ENCODE measurements at places on chromosomes 12 and 14.
A peak's percentile ranks its signal among the peaks of the same experiment; 100 is the strongest.

DNA sequence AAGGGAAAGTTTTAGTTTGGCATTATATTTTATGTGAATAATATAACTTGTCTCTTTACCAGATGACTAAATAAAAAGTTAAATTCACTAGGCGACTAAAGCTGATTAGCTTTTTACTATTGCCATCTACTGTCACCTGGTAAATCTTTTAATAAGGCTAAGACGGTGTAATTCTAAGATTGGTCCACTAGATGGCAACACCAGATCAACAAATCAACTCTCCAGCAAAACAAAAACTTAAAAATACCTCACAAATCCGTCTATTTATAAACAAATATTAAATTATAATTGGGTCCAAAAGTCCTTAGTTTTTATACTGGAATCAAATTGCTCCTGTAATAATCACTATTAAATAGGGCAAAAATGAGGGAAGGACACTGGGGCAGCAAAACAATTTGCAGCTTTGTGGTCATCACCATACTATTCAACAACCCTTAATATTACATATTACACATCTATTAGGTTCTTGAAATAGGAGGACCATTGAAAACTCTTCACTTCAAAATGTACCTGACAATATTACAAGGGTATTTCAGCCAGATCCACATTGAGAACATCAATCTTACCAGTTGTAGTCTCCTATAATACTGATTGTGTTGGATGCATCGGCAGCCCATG, 47.9 kb downstream of the GALC start:
- DNase-seq = peak; percentile 37
- no peaks in the 10 kb centered on the region for H3K4me1 ChIP-seq
- H3K27ac ChIP-seq = no peak overlapping the region
- no peaks in the 10 kb centered on the region for H3K27me3 ChIP-seq
- no peaks in the 10 kb centered on the region for H3K36me3 ChIP-seq

- no peak overlapping the region for H3K27ac ChIP-seq
- H3K36me3 ChIP-seq = no peaks in the 10 kb centered on the region
- DNase-seq = no peak
- H3K4me3 ChIP-seq = no peak overlapping the region
- no peaks in the 10 kb centered on the region for H3K4me1 ChIP-seq
These were observed 467.6 kb downstream of the PRKD1 start for GRCh38 chr14:29459969-29460560.

DNA sequence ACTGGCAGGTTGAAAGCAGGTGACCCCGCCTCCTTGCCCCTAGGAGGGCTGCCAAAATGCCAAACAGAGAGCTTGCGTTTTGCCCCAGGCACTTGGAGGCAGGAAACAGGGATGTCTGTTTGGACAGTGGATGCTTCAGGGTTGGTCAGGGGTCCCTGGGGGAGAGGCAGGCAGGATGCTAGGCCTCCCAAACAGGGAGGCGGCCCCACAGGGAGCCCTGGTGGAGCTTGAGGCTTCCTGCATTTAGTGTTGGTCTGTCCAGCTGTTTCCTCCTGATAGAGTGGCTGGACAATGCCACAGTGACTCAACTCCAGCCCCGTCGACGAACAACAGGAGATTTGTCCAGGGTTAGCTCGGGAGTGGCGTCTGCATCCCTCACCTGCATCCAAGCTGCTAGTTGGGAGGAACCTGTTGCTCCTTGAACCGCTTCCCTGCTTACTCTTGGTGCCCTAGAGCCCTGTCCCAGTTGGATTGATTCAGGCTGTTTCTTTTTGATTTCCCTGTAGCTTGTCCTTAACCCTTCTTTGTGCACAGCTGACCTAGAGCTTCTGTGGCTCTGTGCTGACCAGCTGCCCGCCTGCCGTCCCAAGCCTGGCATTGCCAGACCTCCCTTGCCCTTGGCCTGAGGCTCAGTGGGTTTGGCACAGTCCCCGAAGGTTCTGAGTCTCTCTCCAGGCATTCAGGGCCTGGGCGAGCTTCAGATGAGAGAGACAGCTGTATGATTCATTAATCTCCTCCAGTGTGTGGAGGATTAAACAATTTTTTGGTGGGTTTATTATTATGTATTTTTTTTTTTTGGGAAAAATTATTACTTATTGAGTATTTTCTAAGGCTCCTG, 45.9 kb downstream of the TSPAN9 start:
- peak; percentile 39 for DNase-seq
- no peaks in the 10 kb centered on the region for H3K36me3 ChIP-seq
- no peaks in the 10 kb centered on the region for H3K4me1 ChIP-seq

- DNase-seq = no peak
- no peaks in the 10 kb centered on the region for H3K36me3 ChIP-seq
- no peaks in the 10 kb centered on the region for H3K27me3 ChIP-seq
- H3K27ac ChIP-seq = no peak overlapping the region
- no peaks in the 10 kb centered on the region for H3K4me1 ChIP-seq
These were observed 11.1 kb upstream of the KRT1 start for GRCh38 chr12:52691076-52691840.

DNA sequence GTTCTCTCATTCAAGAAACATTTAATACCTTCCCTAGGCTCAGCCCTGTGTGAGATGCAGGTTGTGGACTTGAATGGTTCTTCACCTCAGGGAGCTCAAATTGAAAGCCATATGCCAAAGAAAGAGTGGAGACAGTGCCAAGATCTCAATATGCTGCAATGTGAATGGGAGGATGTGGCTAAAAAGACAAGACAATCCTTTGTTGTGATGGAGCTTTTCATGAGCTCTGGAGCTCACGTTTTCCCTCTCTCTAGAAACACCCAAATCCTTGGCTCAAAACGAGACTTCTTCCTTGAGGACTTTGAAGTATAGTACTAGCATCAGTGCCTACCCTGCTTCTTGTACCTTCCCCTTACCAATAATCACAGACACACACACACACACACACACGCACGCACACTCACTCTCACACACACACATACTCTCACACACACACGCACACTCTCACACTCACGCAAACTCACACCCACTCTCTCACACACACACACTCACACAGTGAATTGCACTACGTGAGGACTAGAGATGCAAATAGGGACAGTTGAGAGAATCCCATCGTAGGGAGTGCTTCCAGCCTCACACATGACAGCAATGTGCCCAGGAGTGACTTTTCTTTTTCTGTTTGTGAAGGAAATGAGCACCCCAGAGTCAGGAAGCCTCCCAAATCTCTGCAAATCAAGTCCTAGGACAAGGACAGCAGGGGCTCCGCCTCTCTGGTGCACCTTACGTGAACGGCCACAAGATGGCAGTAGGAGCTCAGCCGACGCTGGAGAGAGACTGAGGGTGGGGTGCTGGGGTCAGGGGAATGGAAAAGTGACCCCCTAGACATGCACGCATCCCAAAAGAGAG, 231.4 kb downstream of the PCNX1 start:
- no peak overlapping the region for H3K4me3 ChIP-seq
- H3K27ac ChIP-seq = no peak overlapping the region
- peaks cover 6% of the 10 kb centered on the region for H3K4me1 ChIP-seq
- no peaks in the 10 kb centered on the region for H3K36me3 ChIP-seq

DNA sequence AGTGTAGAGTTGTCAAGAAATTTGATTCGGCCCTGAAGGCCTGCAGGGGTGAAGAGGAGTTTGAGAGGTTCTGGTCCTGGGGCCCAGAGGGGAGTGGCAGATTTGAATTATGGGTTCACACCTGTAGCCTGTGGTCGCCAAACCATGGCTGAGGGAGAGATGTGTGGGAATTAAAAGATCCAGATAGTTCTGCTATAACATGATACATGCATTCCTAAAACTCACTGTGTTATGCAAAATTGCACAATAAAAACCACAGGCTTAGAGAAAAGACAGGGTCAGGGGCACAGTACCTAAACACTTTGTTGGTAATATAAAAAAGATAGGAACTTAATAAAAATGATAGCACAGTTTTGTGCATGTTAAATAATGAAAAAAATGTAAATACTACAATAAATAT, 106.2 kb downstream of the TMEM30B start:
- H3K4me3 ChIP-seq = no peak overlapping the region
- H3K4me1 ChIP-seq = peaks cover 6% of the 10 kb centered on the region

DNA sequence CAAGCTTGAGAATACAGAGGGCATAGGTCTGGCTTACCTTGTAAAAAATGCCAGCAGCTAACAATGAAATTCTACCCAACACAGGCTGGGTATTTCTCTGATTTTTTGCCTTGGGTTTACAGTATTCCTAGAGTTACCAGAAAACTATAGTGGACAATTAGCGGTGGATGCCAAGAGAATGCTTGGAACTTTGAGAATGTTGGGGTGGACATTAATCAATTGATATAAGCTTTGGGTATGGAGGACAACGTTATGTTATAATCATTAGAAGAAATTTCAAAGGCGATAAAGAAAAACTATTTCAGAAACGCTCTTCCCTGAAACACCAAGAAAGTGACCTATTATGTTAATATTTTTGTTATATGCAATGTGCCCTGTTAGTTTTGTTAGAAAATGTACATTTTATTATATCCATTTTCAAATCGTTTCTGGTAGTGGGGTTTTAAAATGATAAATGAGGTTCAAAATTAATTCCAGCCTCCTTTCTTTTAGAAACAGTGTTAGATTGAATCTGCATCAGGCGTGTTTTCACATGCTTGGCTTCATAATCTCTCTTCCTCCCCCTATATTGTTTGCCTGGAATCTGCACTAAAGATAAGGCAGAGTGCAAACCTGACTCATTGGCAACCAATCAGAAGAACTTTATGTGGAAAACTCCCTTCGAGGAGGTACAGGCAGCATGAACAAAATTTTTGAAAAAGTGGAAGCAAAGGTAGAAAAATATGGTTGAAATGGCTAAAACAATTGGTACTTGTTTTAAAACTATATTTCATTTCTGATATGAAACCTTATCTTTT, 1.4 kb upstream of the PTPRQ start:
- H3K27me3 ChIP-seq = no peaks in the 10 kb centered on the region
- no peaks in the 10 kb centered on the region for H3K4me1 ChIP-seq
- H3K4me3 ChIP-seq = no peak overlapping the region
- H3K27ac ChIP-seq = no peak overlapping the region
- peak; percentile 5 for DNase-seq

DNA sequence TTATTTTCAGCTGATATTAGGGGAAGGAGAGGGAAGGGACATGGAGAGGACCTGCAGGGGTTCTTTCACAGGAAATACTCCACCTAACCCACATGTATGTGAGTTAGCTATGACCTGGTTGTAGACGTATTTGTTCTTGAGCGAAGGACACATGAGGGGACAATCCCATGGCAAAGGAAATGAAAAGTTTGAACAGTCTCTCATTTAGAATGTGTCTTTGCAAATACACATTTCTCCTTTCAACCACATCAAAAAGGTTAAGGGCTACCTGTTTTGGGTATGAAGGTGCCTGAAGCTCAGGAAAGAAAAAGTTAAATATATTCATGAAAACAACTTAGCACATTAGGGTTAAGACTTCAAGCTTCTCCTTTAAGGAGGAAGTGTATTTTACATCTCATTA, 7.4 kb downstream of the PYGL start:
- H3K4me1 ChIP-seq = no peaks in the 10 kb centered on the region
- no peak overlapping the region for H3K4me3 ChIP-seq
- no peaks in the 10 kb centered on the region for H3K36me3 ChIP-seq
- no peak overlapping the region for H3K27ac ChIP-seq
- no peak for DNase-seq

DNA sequence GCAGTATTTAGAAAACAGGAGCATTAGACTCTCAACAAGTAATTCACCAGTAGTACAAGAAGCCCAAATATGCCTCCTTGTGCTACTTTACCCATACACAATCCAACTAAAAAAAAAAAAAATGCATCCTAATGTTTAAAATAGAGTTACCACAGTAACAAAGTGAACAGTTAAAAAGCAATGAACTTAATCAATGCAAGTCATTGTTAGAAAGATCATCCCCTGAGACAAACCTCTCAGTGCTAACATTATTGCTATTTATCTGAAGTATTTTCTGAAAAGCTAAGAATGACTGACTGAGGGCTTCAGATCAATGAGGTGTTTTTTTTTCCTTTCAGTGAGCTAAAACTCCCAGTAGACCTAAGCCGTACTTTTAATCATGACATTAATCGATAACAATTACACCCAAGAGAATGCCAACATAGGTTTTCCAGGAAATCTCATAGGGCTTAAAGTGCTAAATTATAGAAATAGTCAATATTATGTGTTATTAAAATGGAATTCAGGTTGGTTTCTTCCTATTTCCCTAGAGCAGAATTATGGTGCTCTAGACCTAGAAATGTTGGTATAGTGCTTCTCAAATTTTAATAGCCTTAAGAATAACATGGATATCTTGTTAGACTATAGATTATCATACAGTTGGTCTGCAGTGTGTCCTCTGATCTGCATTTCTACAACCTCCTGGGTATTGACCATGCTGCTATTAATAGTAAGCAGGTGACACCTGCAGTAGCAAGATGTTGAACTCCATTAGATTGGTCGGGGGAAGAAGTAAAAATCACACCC, 123.0 kb downstream of the PRKD1 start:
- H3K27ac ChIP-seq = no peak overlapping the region
- H3K4me1 ChIP-seq = peaks cover 11% of the 10 kb centered on the region
- no peak overlapping the region for H3K4me3 ChIP-seq
- H3K27me3 ChIP-seq = no peaks in the 10 kb centered on the region
- DNase-seq = no peak

DNA sequence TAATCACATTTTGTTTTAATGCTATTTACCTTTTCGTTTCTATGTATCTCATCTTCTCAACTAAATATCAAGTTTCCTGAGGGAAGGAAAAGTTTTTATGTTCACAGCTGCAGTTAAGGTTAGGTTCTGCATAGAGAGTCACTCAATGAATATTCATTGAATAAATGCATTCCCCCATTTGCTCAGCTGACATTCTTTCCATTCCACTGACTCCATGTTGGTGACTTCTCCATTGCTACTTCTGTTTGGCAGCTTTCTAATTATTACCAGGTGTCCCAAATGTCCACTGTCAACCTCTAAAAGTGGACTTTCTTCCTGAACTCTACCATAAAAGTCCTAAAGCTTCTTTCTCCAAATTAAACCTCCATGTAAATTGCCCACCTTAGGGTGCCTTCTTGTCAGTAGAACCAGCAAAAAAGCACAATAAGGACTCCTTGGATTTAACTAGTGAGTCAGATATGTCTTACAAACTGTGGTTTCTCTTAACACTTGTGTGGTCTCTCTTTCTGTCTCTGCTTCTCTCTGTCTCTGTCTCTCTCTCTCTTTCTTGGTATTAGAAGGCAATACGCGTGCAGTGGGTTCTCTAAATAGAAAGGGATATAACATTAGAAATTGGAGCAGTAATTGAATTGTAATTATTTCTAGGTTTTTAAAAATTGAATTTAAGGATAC, 85.9 kb downstream of the TMEM117 start:
- H3K36me3 ChIP-seq = no peaks in the 10 kb centered on the region
- no peaks in the 10 kb centered on the region for H3K4me1 ChIP-seq
- H3K27ac ChIP-seq = no peak overlapping the region
- H3K27me3 ChIP-seq = no peaks in the 10 kb centered on the region

- no peaks in the 10 kb centered on the region for H3K4me1 ChIP-seq
- no peaks in the 10 kb centered on the region for H3K36me3 ChIP-seq
- no peaks in the 10 kb centered on the region for H3K27me3 ChIP-seq
- no peak overlapping the region for H3K4me3 ChIP-seq
- H3K27ac ChIP-seq = no peak overlapping the region
These were observed 1365.7 kb downstream of the AACS start for GRCh38 chr12:126430921-126431320.

Data from mesendoderm (in vitro differentiated cells).